ENCODE measurements at places on chromosomes 6 and 20.

DNA sequence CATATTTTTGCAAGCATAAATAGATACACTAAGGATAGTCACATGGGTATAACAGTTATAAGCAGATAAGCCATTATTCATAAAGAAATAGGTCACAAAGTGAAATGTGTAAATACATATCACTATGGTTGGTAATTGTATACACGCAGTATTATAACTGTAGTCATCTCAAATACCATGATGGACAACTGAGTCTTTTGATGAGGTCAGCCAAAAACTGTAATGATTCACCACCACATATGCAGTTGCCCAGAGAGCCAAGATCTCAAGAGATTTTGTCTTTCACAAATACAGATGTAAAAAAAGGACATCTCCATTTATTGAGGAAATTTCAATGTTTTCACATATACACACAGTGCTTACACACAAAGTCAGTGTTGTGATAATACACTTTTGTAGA is 28.3 kb downstream of the ZNF292 start:
- no peak for DNase-seq

GRCh38 chr20:3768342-3769130 is 983 bp upstream of the ADISSP start:
- DNase-seq = peak; percentile 77

GRCh38 chr6:109015176-109015575 is 79.5 kb downstream of the SESN1 start:
- no peak for DNase-seq

DNA sequence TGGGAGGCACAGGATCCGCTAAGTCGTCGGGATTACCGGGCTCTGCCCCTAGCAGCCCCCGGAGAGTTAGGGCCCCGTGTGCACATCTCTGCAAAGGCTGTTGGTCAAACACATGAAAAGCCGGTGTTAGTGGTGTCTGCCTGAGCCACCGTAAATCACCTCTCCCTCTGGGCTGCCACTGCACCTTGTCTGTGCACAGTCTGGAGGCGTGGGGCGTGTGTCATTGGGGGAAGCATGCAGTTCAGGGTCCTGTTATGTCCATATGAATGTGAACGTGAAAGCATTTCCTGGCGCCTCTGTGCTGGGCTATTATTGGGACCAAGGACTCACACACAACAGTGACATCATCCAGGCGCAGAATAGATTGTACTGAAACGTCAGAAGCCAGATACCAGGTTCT is 305.6 kb downstream of the NRN1 start:
- DNase-seq = no peak

DNA sequence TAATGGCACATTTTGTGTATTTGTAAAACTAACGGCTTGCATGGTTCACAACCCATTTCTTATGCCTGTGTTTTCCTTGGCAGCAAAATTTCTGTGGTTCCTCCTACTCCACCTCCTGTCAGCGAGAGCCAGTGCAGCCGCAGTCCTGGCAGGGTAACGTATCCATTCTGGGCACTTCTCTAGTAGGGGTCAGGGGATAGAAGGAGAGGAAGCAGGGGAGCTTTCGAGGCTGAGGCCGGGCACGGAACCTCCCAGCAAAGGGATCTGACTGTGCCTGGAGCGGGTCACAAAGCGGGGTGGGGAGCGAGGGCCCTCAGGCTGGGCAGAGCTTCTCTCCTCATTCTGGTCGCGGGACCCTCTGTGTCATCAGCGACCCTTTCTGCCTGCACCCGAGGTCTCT is 58.4 kb downstream of the SYTL3 start:
- DNase-seq = no peak

- DNase-seq = no peak
Observed at GRCh38 chr6:109660526-109661320, 30.3 kb downstream of the AK9 start.

GRCh38 chr6:128389820-128390534 is 130.4 kb downstream of the PTPRK start:
- no peak for DNase-seq

GRCh38 chr20:47704746-47705496 is 80.4 kb downstream of the SULF2 start:
- DNase-seq = no peak

GRCh38 chr6:119028091-119028490 is 50.4 kb downstream of the FAM184A start:
- no peak for DNase-seq

DNA sequence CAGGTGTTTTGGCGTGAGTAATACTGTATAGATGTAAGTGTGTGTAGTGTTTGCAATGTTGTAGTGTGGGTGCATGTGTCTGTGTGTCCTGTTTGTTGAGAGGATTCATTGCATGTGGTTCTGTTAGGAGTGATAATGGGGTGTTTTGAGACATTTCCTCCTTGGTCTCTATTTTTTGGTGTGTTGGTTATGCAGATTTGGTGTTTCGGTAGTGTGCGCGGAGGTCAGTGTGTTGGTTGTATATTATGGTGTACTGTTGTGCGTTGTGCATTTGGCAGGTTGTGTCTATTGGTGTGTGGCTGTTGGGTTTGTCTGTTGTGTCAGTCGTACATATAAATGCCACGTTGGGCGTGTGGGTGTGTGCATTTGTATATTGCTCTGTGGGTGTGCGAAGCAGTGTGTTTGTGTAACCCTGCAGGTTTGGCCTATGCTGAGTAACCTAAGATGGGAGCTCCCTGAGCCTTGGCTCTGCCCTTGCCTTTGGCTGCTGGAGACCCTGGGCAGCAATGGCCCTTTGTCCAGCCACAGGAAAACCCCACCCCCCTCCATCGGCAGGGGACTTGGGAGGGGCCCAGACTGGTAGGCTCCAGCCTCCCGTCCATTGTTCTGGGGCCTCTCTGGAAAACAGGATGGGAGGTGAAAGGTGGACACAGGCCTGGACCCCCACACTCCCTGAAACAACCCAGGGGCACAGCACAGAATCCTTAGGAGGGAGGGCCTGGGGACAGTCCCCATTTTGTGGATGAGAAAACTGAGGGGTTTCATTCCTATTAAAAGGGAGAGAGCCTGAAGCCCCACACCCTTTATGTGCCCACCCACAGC is 10.3 kb upstream of the ID1 start:
- no peak for DNase-seq

Data from activated CD8-positive, alpha-beta memory T cell treated with anti-CD3 and anti-CD28 coated beads for 4 hours (primary cell).